ENCODE measurements at places on chromosomes 3 and 15.

- DNase-seq, result no peak
Measured at GRCh38 chr3:194707147-194707540, 21.5 kb downstream of the FAM43A start.

- no peak for DNase-seq
Measured at GRCh38 chr3:156300929-156301840, 180.8 kb downstream of the KCNAB1 start.

- no peak for DNase-seq
Measured at GRCh38 chr15:88028024-88028423, 228.5 kb downstream of the NTRK3 start.

DNA sequence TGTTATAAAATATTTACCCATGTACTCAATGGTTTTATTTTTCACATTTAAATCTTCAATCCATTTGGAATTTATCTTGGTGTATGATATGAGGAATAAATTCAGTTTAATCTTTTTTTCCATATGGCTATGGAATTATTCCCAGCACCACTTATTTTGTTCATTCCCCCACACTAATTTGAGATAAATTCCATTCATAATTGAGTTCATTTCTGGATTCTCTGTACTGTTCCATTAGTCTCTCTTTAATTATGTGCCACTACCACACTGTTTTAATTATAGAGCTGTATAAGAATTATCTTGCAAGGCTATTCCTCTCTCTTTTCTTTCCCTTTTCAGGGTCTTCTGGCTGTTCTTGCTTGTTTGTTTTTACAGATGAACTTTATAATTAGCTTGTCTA, 34.6 kb downstream of the PDE8A start:
- DNase-seq, result no peak

GRCh38 chr3:53161820-53162671, 1.0 kb downstream of the PRKCD start:
- DNase-seq, result peak; percentile 33

- no peak for DNase-seq
Measured at GRCh38 chr3:22671848-22672247, 531.3 kb upstream of the UBE2E2 start.

DNA sequence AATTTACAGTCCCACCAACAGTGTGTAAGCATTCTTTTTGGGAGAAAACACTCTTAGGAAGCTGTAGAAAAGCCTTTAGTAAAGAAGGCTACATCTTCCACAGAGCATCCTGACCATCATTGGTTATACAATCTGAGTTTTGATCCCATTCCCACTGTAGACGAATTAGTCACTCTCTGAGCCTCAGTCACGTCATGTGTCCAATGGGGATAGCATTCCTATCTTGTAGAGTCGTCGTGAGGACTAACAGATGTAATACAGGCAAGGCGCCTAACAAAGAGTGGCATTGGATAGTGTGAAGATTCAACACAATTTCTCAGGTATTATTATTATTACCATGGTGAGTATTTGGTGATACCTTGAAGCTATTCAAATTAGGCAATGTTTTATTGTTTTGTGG, 44.0 kb upstream of the ALDH1A3 start:
- no peak for DNase-seq

DNA sequence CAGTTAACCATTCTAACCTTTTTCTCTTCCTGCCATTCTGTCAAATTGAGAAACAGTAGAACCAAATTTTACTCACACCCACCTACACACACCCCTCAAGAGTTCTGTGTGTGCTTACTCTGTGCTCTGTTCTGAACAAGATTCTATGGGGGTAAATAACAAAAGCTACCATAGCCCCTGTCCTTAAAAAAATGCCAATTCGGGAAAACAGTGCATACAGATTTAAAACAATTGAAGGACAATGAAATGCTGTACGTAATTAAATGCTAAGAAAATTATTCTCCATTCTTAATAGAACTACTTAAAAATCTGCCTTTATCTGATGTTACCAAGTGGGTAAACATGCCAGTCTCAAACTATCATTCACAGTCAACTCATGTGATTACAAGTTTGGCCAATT, 1107.5 kb downstream of the TUSC7 start:
- DNase-seq, result no peak

DNA sequence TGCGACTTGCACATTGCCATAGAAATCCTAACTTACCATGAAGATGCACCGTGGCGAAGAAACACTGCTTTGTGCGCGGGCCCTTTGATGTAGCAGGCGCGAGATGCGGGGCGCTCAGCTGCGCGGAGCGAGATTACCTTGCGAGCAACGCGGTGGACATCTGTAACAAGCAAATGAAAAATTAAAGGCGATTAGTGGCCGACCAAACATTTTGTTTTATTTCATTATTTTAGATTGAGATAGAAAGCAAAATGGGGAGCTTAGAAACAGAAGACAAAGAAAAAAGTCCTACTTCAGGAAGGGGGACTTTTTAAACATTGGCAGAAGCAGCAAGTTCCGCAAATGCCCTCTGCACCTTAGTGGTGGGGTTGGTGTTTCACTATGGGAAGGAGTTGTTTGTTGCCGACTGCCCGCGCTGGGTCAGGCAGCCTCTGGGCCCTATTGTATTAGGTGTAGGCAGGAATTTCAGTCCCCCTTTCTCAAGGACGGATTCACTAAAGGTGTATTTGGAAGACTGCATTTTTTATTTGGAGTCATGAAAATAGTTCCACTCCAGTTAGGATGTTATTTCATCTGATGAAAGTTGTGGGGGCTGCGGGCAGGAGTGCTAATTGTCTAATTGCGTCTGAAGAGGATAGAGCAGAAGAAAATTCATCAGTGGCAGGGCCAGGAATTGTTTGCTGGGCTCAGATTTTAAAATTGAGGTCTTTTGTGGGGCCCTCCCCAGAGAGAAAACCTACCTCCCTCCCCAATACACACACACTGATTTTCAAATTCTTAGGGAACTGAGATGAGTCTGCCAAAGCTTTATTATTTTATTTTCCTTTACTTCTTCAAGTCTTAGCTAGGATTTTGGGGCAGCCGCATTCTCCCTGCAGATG, 17.4 kb downstream of the ZIC4 start:
- no peak for DNase-seq

DNA sequence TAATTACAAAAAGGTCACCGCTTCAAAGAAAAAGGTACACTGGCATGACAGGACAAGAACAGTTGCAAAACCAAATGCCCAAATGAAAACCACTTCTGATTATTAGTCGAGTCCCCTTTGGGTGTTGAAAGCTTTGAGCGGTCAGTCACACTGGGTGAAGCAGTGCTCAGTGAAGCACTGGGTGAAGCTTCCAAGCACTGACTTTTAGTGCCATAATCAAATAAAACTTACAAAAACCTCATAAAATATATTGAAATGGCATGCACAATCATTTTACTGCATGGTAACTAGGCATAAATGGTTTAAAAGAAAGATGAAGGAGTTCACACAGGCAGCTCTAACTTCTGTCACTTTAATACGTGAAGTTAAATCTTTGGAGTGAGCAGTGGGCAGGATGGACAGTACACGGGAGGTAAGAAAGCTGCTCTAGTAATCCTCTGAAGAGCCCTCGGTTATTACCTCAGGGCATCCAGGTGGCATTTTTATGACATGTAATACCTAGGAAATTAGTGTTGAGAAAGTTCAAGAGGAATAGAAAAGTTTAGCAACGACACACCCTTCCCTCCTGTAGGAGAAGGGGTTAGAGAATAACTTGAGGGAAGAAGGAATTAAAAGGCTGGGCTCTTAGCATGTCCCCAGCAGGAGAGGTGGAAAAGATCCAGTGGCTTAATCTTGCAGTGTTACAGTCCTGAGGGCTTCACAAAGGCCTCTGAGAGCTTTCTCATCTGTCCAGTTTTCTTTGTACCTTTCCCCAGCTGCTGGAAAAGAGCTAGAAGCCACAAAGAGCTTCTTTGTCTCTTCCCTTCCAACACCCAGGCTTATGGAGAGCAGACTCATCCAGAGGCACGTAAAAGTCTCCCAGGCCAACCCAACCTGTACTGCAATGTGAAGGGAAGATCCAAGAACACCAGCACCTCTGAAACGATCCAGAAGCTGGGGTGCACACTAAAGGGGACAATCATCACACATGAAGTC, 64.9 kb upstream of the MYO5C start:
- no peak for DNase-seq

DNA sequence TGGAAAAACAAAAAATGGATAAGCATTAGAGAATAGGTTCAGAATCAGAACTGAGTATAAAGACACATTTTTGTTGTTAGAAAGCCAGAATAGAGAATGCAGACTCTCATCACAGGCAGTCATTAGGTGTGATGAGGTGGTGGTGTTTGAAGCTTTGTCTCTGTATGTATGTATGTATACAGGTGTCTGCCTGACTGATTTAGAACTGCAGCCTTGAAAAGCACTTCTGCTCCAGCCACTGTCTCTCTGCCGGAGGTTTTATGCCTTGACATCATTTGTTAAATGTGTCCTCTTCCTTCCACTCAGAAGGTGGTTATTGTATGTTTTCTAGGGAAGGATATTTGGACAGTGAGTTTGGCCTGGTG, 80.7 kb upstream of the ZBED2 start:
- peak; percentile 37 for DNase-seq

- no peak for DNase-seq
Measured at GRCh38 chr3:101994386-101994785, 145.1 kb downstream of the NFKBIZ start.

DNA sequence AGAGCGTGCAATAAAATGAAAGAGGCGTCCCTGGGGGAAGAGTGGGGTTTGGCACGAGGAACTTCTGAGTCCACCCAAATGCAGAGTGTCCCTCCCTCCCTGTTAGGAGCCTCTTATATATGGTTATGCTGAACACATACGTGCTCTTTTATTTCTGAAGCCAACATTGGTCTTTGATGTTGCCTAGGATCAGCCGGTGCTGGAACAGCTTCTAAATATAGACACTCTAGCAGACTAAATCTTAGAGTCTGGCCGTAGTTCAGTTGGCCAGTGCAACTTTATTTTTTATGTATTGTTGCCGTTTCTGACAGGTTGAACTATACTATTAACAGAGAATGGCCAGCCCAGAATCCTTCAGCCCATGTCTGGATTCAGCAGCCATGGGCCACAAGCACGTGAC, 128.7 kb downstream of the GHSR start:
- DNase-seq, result no peak

DNA sequence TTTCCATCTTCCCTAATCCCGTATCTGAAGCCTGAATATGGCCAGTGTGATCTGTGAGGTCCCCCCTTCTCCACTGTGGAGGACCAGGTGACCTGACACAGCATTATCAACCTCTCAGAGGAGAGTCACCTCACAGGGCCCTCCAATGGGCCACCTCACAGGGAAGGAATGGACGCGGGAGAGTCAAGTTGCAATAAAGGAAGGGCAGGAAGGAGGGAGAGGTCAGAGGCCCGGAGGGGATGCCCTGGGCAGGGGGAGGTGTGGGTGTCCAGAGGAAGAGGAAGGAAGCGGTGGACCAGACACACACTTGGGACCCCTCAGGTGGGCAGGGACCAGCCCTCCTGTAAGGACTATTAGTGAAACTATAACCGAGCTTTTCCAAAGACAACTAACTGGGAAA, 14.6 kb upstream of the LRRC15 start:
- DNase-seq, result no peak

- no peak for DNase-seq
Measured at GRCh38 chr3:96619475-96619874, 194.9 kb upstream of the EPHA6 start.

GRCh38 chr3:148083526-148084182, 614.0 kb upstream of the AGTR1 start:
- no peak for DNase-seq

DNA sequence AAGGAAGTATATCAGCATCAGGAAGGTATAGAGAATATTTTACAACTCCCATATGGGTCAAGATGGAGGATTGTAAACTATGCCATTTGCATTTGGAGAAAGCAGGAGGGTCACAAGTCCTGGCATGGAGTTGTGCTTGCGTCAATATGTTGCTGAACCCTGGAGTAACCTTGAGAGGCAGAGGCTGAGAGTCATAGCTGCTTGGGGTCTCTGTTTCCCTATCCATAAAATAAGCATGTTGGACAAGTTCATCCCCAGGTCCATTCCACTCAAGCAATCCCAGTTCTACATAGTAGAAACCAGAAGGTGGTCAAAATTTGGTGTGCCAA, 273.6 kb downstream of the MECOM start:
- no peak for DNase-seq

DNA sequence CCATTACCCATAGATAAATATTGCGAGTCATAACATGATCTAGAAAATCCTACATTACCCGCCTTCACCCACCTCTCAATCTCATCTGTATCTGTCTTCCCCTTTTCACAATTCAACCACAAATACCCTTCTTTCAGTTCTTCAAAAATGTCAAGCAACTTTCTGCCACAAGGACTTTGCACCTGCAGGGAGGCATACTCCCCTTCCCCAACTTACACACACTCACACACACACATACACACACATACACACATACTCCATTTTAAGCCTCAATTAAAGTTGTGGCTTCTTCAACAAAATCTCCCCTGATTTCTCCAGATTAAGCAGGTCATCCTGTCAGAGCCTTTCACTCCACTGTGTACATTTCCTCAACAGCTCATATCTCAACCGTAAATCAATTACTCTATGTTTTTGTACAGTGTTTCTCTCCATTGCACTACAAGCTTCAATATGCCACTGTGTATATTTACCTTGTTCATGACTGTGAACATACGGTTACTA, 33.1 kb upstream of the CCDC50 start:
- peak; percentile 3 for DNase-seq

GRCh38 chr3:23183731-23184130, 19.4 kb upstream of the UBE2E2 start:
- no peak for DNase-seq

- DNase-seq, result no peak
Measured at GRCh38 chr3:180600473-180600872, 1.5 kb upstream of the TTC14 start.

GRCh38 chr3:60803216-60804173, 447.8 kb downstream of the FHIT start:
- no peak for DNase-seq

DNA sequence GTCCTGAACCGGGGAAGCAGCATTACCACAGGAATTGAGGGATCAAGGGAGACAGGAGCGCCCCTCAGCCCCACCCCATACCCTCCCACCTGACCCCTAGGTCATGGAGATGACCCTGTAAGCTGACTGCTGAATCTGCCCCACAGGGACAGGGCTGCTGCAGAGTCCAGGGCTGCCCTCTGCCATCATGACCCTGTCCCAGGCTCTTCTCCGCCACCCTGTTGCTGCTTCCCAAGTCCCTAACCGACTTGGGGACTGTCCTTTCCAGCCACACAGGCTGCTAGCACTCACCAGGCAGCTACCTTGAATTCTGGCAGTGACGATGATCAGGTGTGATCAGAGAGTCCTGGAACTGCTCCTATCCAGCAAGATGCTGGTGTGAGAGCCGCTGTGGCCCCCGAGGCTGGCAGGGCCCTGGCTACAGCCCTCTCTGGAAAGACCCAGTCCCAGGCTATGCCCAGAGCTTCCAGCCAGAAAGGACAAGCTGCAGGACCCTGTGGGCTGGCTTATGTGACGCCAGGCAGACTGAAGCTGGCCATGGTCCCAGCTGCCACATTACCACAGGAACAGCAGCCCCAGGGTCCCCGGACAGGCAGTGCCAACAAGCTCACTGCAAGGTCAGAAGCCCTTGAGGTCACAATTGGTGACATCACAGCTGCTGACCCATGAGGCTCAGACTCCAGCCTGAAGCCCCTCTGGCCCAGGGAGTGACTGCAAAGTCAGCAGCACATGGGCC, at the start of gene C3orf22:
C3orf22 (minus strand) TSS at position 597 of the 736 bp plus-strand sequence. CDS start 5,542 bp downstream, outside the sequence.
- DNase-seq, result no peak
